ENCODE measurements at places on chromosomes 5 and 9. TPM values are rescaled to one million over a fixed set of nuclear protein-coding genes. Genes with fewer than 3 reads are reported as not detected.

DNA sequence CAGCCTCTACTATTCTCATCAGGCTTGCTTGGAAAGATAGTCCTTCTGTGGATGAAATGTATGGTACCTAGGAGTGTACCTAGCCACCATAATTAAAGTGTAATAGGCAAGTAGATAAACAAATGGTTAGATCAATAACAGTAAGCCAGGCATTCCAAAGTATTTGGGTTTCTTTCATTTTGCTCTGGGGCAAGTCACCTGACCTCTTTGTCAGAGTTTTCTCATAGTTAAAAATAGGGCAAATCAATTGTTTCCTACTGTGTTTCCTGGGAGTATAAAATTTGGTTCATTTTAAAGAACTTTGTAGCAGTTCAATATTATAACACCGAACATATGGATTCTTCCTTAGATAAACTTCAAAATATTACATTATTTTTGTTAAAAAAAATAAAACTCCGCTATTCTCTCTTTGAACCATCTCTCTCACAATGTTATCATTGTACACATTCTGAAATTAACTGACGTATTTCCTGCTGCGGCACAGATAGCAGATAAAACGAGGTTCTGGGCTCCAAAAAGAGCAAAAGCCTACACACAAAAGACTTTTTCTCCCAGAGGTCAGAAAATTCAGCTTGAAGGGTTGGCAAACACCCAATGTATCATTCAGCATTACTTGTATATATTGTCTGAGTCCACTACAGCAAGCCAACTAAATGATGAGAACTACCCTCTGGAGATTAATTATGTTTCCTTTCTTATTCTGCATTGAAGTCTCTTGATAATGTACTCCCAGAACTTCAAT is 267.9 kb downstream of the COX7C start:
- DNase-seq, result no peak

DNA sequence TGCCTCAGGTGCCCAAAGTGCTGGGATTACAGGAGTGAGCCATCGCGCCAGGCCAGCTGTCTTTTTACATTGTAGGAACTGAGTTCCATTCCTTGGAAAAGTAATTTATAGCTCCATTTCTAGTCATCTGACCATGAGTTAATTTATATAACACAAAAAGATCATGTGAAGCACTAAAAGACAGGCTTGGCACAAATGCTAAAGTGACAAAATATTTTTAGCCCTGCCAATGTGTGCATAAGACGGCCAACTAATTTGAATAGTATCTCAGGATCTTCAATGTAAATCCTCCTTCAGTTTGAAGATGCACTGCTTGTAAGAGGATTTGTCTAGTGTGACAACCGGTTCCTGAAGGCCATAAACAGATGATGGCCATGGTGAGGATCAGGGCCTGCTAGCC is 49.1 kb downstream of the MTMR12 start:
- DNase-seq, result no peak

DNA sequence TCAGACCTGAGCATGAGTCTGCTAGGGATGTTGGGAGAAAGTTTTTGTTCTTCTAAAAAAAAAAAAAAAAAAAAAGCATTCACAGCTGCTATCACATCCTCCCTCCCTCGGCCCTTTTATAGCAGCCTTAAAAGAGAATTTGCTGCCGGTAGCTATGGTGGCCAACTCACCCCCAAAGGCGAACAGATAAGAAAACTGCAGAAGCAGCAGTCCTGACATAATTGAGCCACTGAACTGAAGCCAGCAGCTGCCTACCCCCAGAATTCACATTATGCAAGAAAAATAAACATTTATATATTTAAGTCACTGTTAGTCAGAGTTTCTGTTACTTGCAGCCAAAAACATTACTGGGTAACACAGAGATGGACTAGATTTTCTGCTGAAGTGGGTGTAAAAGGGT is 124.3 kb upstream of the SMARCA2 start:
- DNase-seq, result no peak

The BTNL9 gene
- 2.9 TPM for total RNA-seq

The CATSPER3 gene
- not detected for total RNA-seq

Data from esophagus squamous epithelium (tissue), 5 donors.